ENCODE measurements at places on chromosomes 16 and 17. TPM values are rescaled to one million over a fixed set of nuclear protein-coding genes. Genes with fewer than 3 reads are reported as not detected.

Gene KIF2B
- not detected for polyA plus RNA-seq

Gene DNAAF1
- 11.5 TPM for polyA plus RNA-seq

Gene ZNF205
- 33.0 TPM for polyA plus RNA-seq

Gene DLX3
- 0.17 TPM for polyA plus RNA-seq

Gene CLDN9
- polyA plus RNA-seq: 0.91 TPM

Gene CSH2
- polyA plus RNA-seq: not detected

Gene GNAO1
- 0.33 TPM for polyA plus RNA-seq

All from lung (tissue), 17 donors.